Fibroblast of upper back skin (primary cell): ENCODE measurements at places on chromosomes 16 and 17.
A peak's percentile ranks its signal among the peaks of the same experiment; 100 is the strongest.

DNA sequence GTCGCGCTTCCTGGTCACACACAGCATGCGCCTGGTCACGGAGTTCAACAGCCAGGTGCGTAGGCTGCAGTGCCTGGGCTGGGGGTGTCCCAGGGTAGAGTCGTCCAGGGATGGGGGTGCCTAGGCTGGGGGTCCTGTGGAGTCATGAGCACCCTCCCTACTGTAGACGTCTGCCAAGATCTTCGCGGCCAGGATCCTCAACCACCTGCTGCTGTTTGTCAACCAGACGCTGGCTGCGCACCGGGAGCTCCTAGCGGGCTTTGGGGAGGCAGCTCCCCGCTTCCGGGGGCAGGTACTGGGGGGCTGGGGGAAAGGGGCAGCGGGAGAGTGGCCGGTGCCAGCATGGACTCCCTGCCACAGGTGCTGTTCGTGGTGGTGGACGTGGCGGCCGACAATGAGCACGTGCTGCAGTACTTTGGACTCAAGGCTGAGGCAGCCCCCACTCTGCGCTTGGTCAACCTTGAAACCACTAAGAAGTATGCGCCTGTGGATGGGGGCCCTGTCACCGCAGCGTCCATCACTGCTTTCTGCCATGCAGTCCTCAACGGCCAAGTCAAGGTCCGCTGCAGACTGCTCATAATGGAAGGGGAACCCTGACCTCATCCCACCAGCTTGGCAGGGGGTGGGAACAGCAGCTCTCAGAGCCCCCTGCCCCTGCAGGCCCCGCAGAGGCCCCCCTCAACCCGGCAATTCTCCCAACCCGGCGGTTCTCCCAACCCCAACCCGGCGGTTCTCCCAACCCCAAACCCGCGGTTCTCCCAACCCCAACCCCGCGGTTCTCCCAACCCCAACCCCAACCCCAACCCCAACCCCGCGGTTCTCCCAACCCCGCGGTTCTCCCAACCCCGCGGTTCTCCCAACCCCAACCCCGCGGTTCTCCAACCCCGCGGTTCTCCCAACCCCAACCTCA, 2.4 kb downstream of the PDIA2 start:
- DNase-seq, result no peak

DNA sequence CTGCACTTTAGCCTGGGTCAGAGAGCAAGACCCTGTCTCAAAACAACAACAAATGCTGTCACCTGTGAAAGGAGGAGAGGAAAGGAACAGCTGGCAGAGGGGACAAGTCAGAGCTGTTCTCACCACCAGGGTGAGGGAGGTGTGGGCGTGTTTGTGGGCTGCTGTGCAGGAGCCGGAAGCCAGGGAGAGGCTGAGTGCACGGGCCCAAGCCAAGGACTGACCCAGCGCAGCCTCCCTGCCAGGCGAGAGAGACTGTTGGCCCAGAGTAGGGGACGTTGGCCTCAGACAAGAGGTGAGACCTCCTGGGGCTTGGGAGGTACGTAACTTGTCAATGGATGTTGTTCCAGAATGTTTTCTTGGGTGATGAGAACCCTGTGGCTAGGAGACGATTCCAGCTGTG, 10.7 kb downstream of the SPNS2 start:
- no peak for DNase-seq

DNA sequence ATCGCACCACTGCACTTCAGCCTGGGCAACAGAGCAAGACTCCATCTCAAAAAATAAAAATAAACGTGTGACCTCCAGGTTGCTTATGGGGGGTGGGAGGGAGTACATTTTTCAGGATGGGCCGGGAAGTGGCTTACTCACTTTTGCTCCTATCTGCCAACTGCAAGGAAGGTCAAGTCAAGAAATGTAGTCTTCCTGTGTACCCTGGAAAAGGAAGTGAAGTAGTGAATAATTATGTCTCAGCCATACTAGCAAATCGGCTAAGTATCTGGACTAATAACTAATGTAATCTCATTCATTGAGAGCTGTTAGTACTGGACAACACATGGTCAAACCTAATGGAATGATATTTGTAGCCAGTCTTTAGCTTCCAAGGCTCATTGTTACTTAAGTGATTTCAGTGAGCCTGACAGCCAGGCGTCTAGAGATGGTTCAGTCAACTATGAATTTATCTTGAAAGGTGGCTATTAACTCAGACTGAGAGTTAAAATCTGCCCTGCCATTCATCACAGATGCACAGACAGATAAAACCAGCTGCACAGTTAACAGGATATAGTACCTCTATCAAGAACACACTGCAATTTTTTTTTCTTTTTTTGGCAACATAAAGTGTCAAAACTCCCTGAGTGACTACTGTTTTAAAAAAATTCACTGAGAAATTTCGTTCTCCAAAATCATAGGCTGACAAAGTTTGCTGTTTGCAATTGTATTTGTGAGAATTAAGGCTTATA, 3.7 kb upstream of the TACO1 start:
- DNase-seq, result no peak

- DNase-seq, result peak; percentile 96
These were observed 52.1 kb upstream of the MYOCD start for GRCh38 chr17:12613566-12613965.

DNA sequence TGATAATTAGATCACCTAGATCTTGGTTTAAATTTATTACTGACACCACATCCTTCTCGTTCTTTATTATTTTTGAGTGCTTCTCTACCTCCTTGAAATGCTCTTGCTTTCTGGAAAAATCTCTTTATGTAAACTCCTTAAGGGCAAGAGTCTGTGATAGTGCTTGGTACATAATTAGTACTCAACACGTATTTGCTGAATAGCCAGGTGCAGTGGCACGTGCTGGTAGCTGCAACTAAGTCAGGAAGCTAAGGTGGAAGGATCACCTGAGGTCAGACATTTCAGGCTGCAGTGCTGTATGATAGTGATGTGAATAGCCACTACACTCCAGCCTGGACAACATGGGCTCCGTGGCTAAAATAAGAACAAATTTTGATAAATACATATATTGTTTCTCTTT, 63.0 kb downstream of the PPM1E start:
- no peak for DNase-seq
